ENCODE measurements at places on chromosomes 6 and 20.

DNA sequence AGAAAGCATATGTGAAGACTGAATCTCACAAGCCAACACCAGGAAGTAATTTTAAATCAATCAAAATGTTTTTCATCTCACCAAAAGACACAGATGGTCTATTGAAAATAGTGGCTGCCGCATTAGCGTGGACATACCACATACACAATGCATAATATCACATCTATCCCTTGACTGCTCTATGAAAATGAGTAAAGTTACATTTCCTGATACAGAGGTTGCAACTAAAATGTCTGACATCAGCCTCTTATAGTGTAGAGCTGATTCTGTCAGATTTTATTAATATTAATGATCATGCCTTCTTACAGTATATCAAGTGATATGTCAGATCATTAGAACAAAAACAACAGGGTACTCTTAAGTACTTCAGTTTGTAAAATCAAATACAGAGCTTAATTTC is 339.8 kb upstream of the EPHA7 start:
- DNase-seq = no peak

- DNase-seq = no peak
Measured at GRCh38 chr20:25160467-25160866, 35.0 kb upstream of the ENTPD6 start.

DNA sequence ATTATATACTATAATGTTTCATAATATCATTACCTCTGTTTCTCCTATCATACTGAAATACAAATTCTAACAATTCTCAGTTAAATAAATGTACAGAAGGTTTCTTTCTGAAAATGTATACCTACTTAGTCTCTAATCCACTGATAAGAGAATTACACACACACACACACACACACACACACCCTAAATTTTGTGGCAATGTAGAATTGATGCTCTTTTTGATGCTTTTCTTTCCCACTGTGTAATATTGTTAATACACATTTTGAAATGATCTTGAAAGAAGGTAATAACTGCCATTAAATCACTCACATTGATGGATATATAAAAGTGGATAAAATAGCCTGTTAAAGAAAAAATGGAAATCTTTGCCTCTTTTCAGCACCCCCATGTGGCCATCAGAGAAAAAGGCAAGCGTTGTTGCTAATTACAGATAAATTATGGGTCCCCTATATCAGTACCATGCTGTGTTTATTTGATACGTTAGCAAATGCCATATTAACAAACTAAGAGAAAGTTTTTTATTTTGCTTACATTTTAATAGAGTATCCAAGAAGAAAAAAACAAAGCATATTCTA is 76.6 kb upstream of the VGLL2 start:
- no peak for DNase-seq

- no peak for DNase-seq
Measured at GRCh38 chr6:164507206-164507940, 802.0 kb downstream of the C6orf118 start.

DNA sequence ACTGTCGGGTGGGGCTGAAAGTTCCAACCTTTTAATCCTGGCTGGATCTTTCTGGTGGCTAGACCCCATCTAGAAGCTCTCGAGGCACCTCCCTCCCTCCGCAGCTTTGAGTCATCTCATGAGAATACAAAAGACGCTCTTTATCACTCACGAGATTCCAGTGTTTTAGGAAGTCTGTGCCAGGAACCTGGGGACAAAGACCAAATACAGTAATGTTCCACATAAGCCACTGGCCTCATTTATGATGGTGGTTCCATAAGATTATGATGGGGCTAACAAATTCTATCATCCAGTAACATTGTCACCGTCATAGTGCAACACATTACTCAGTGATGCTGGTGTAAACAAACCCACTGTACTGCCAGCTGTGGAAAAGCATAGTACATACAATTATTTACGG is 48.7 kb downstream of the NCOA7 start:
- no peak for DNase-seq

DNA sequence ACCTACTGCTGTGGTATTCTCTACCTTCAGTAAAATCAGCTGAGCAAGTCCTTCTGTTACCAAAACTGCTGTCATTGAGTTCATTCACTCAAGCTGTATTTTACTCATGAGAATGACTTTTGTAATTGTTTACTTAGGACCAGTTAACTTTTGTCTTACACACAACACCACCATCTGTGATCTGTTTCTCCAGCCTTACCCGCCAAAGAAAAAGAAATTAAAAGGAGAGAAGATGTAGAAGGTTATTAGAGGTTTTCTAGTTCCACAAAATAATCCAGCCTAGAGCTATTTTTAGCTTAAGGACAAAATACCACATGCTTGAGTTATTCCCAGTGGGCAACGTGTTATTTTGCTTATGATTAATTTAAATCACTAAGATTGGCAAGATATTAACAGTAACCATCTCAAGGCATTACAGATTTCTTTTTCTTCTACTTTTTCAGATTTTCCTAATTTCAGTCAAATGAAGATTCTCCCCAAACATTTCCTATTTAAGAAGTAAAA is 38.2 kb downstream of the FAM8A1 start:
- DNase-seq = no peak

GRCh38 chr20:18443886-18444285 is 22.9 kb downstream of the DZANK1 start:
- no peak for DNase-seq

- DNase-seq = no peak
Measured at GRCh38 chr6:38708496-38708895, 5.6 kb upstream of the GLO1 start.

DNA sequence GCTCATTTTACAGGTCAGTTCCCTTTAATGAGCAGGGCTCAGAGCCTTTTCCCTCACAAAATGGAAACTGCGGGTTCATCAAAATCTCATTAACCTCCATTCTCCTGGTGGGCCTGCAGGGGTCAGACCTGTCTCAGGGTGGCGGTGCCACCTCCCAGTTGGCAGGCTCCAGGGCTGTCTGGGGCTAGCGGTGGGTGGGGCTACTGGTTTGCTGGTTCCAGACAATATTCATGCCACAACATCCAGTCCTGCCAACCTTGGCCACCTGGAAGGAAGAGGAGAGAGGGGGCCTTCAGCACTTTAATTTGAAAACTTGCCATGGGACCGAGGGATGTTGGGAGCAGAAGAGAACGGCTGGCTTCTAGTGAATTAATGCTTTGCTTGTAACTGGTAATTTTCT is 41.9 kb upstream of the CTNNBL1 start:
- DNase-seq = peak; percentile 8

DNA sequence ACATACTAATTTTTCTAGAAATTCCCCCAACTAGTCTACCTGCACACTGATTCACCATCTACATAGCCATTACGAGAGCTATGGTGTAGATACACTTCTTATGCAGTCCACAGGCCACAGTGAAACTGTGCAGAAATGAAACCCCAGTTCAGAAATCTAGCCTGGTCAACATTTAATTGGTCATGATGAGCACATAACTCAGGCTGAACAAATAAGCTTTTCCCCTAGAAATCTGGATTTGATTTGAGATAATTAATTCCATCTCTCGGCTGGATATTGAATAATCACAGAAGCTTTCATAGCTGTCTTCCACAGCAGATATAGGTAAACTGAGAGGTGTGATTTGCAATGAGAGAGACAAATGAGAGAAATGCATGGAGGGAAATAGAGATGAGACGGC is 22.6 kb upstream of the TINAG start:
- DNase-seq = no peak

- no peak for DNase-seq
Measured at GRCh38 chr20:23419657-23419994, 1.7 kb downstream of the NAPB start.

DNA sequence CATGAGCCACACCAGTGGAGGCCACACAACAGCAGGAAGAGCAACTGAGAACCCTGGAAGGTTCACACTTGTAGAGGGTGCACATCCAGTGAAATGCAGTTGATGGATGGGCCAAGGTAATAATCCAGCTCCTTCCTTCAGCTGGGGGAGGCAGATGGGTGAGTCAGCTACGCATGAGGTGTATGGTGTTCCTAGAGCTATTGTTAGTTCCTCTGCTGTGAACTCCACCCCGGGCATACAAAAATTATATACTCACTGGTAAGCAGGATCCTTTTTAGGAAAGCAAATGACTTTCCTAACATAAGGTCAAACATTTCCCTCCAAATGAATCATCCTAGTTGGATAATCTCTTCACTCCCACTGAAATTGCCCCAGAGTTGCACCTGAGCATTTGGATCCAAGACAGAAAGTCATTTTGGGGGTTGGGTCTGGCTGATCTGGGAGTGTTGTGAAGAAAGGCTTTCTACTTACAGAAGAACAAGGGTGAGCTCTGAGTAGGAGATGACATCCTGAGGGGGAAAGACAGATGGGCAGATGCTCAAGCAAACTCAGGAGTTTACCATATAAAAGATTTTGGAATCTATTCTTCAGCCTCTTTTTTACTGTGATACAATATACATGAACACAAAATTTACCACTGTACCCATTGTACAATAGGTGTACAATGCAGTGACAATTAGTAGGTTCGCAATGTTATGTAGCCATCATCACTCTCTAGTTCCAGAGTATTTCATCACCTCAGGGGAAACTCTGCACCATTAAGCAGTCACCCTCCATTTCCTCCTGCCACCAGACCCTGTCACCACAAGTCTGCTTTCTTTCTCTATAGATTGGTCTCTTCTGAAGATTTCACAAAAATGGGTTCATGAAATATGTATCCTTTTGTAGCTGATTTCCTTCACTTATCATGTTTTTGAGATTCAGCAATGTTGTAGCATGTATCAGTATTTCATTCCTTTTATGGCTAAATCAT is 11.1 kb downstream of the HLA-F start:
- no peak for DNase-seq

DNA sequence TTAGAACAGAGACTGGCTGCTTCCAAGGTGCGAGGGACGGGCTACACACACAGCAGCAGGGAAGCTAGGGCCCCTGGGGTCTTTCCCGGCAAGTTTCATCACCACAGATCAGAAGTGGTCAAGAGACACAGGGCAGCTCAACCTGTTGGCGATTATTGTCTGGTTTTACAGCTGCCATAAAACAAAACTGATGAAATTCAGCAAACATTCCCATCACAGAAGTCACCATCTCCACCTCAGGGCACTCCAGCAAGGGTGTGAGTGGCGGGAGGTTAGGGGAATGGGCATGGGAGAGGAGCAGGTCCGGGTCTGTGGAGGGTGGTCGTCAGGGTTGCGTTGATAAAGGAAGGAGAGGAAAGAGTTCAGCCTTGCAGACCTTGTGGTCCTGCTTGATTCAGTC is 91.0 kb downstream of the PXDC1 start:
- DNase-seq = no peak

- no peak for DNase-seq
Measured at GRCh38 chr20:4480104-4480503, 241.6 kb upstream of the PRND start.

- no peak for DNase-seq
Measured at GRCh38 chr6:26367114-26367513, 2.1 kb downstream of the BTN3A2 start.

DNA sequence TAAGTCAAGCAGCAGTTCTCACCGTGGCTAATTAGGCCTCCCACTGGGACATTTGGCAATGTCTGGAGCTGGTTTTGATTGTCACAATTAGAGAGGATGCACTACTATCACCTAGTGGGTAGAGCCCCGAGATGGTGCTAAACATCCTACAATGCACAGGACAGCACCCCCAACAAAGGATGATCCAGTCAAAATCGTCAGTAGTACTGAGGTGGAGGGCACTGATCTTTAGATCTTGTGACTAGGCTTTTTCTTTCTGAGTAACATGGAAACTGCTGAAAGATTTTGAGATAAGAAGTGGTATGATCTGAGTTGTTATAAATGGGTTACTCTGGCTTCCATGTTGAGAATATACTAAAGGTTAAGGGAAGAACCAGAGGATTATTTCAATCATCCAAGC is 12.0 kb downstream of the UBD start:
- DNase-seq = no peak

GRCh38 chr6:116954938-116955337 is 77.9 kb downstream of the RFX6 start:
- no peak for DNase-seq

- no peak for DNase-seq
Measured at GRCh38 chr6:5333658-5334057, 72.3 kb downstream of the FARS2 start.

- DNase-seq = no peak
Measured at GRCh38 chr6:148407372-148407771, 64.7 kb downstream of the SASH1 start.

- DNase-seq = no peak
Measured at GRCh38 chr20:24783631-24784492, 165.2 kb upstream of the CST7 start.

GRCh38 chr20:53737396-53738038 is 143.9 kb upstream of the ZNF217 start:
- DNase-seq = no peak

- no peak for DNase-seq
Measured at GRCh38 chr20:49635866-49636265, 67.9 kb upstream of the PTGIS start.

- no peak for DNase-seq
Measured at GRCh38 chr20:49938173-49939163, 2.3 kb downstream of the RNF114 start.

DNA sequence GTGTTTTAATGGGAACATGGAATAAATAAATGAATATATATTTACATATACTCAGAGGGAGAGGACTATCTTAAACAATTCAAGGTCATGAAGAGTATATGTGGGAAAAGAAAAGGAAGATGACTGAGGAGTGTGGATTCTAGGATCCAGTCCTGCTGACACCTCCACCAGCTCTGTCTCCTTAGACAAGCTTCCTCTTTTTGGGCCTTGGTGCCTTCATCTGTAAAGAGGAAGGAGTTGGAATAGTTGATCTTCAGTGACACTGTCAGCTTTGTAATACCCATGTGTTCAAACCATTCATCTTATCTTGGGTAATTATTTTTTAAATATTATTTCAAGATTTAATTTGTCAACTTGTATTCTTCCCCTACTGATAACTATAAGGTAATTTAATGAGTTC is 338.0 kb downstream of the ADGRB3 start:
- no peak for DNase-seq

- DNase-seq = no peak
Measured at GRCh38 chr6:150048099-150048498, 20.8 kb downstream of the ULBP3 start.

DNA sequence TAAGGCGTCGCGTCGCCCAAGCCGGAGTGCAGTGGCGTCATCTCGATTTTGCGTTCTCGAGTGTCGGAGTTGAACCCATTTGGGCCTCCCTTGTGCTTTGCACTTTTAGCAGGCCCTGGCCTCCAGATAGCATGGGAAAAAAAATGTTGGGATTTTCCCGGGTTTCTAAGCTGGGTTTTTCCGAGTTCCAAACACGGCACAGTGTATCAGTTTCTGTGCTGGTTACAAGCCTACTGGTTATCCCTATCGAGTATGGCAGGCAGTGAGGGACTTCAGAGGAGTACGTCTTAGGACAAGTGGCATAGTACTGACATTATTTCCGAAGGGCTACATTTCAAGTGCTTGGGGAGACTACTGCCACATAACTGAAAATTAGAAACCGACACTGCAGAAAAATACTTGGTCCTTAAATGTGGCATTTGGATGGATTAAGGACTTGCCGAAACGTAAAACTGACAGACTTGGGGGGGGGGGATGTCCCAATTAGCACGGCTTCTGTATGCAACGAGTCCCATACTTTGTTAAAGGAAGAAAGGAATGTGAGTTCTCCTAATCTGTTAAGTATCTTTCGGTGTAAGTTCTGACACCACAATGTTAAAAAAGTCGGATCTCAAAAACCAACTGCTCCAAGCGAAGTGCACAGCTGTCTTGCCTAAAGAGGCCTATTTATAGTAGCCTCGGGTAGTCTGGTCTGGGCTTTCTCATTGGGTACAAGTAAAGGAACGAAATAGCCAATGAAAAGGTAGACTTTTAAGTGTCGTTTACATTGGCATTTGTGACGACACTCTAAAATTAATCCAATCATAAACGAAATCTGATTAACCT is 70.2 kb downstream of the HFE start:
- no peak for DNase-seq

- DNase-seq = no peak
Measured at GRCh38 chr6:159601211-159601610, 91.8 kb downstream of the SOD2 start.
